HAP-1 (cell line): ENCODE measurements at places on chromosomes 4 and X.
A peak's percentile ranks its signal among the peaks of the same experiment; 100 is the strongest.

DNA sequence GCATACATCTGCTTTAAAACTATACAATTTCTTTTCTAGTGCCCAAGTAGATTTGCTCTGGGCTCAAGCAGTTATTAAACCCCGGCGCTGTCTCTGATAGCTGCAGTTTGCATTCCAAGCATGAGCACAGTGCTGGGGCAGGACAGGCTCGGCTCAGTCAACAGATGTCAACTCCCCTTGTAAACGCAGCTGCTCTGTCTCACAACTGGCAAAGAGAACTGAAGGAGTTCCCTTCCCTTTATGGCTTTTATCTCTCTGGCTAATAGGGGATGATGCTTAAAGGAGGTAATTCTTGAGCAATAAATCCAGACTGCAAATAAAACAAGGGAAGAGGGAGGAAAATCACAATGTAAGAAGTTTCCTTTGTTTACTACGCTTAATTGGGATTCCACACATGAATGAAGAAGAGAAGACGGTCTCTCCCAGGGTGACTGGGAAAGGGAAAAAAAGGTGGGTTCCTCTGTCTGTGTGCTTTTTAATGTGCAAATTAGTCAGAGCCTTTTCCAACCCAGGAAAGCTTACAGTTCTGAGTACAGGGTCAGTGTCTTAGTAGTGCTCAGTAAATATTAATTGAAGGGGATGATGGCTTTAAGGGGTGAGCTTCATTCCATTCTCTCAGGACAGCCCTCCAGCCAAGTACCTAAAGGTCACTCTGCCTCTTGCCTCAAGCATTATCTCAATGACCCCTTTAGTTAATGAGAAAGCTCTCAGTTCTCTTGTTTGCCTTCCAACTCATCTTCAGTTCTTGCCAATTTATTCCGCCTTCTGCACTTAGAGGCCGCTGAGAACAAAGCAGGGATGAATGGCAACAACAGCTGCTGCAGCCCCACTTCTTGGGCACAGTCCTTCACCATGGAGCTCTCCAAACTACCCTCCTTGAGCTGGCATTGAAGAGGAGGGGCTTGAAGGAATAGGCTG lies 155.7 kb upstream of the JADE1 start:
- DNase-seq = peak; percentile 18

GRCh38 chr4:41443340-41444079 lies 94.4 kb upstream of the LIMCH1 start:
- no peak for DNase-seq

GRCh38 chr4:2812612-2813354 lies 19.9 kb downstream of the SH3BP2 start:
- no peak for DNase-seq

DNA sequence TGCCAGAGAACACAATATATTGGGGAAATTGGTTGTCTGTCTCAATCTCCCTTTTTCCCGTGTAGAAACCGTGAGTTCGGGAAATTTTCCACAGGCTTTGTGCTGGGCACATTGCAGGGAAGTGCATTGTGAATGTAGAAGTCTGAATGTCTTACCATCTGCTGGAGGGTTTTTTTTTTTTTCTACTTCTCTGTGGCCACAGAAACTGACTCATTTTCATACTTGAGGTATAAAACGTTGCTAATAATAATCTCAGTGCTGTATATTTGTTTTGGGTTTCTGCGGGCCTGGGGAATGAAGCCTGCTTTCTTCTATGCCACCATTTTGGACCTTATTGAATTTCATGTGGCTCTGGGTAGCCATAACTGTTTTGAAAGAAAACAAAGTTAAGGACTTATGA lies 1001.2 kb downstream of the STIM2 start:
- DNase-seq = no peak

- DNase-seq = no peak
These were observed 60.6 kb downstream of the TNIP2 start for GRCh38 chr4:2695346-2696060.

GRCh38 chr4:41334182-41334581 lies 77.5 kb downstream of the UCHL1 start:
- DNase-seq = no peak

GRCh38 chrX:135585153-135585552 lies 64.7 kb downstream of the INTS6L start:
- DNase-seq = no peak

- peak; percentile 55 for DNase-seq
These were observed 7.0 kb downstream of the LRCH2 start for GRCh38 chrX:115226929-115227328.

- no peak for DNase-seq
These were observed 3.2 kb upstream of the UXT start for GRCh38 chrX:47662144-47662657.

- DNase-seq = peak; percentile 64
These were observed 27.3 kb downstream of the NELFA start for GRCh38 chr4:1981251-1982058.

DNA sequence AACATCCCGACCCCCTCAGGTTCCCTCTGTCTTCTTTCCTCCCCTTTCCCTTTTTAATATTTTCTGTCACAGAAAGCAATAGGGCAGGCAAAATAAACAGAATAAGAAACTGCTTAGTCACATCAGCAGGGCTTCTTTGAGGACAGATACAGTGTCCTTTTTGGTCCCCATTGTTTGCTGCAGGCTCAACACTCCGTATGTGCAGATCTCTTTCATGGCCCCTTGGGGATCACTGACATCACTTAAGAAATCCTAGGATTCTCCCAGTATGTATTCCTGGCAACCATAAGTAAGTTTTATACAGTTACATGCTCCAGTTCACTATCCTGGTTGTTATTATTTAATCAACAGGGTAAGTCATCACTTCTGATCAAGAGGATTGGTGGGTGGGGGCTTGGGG lies 448.0 kb downstream of the NKX6-1 start:
- no peak for DNase-seq

DNA sequence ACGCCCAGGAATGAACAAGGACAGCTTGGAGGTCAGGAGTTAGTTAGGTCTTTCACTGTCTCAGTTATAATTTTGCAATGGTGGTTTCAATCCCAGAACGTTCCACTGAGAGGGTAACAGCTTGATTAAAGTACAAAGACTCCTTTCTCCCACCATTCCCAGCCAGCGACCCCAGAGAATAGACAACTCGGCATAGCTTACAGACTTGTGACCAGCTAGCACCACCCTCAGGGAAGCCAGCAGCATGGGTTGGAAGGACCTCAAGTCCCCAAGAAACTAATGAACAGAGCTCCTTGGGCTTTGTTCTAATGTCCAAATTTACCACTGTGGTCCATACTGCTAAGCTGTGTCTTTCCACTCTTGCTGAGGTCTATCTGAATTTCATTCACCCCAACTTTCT lies 72.0 kb upstream of the MED14 start:
- no peak for DNase-seq

- no peak for DNase-seq
These were observed 156.7 kb upstream of the EOLA2 start for GRCh38 chrX:150094996-150095395.

DNA sequence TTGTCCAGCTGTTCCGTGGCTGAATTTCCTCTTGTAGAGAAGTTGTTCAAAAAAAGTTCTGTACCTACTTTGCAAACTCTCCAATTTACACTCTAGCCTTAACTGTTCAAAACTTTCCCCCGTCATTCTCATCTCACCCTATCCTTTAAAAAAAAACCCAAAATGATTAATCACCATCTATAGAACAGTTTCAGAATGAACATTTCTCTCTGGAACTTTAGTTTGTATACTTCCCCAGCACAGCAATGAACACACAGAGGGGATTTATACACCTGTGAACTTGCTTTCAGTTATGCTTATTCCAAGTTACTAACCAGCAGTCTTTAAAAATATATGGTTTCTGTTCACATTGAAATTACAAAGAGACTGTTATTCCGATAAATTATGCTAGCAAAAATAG lies 1.2 kb downstream of the GEMIN8 start:
- DNase-seq = no peak

- DNase-seq = peak; percentile 50
These were observed 178.8 kb downstream of the SNCA start for GRCh38 chr4:89657931-89658700.

DNA sequence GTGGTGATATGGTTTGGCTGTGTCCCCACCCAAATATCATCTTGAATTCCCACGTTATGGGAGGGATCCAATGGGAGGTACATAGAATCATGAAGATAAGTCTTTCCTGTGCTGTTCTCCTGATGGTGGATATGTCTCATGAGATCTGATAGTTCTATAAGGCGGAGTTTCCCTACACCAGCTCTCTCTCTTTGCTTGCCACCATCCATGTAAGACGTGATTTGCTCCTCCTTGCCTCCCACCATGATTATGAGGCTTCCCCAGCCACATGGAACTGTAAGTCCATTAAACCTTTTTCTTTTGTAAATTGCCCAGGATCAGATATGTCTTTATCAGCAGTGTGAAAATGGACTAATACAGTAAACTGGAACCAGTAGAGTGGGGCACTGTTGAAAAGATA lies 39.5 kb downstream of the HSD17B13 start:
- DNase-seq = no peak

DNA sequence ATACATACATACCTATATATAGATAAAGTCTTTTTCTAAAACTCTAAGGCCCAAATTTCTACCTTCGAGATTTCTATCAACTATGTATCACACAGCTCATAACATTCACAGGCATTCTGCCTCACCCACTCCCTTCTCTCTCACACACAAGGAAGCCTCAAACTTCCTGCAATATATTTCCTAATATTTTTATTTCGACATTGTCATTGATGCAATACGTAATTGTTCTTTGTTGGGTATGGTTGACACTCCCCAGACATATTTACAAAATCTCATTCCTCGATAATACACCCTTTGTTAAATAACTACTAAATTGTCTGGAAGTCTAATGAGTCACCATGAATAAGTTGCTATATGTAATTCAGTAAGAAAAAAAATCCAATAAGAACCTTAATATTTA lies 143.5 kb downstream of the HNRNPD start:
- no peak for DNase-seq

GRCh38 chr4:101981756-101982155 lies 191.2 kb downstream of the BANK1 start:
- no peak for DNase-seq

GRCh38 chrX:112857478-112857878 lies 16.8 kb upstream of the AMOT start:
- no peak for DNase-seq

- no peak for DNase-seq
These were observed 28.6 kb downstream of the CLNK start for GRCh38 chr4:10655968-10656367.

DNA sequence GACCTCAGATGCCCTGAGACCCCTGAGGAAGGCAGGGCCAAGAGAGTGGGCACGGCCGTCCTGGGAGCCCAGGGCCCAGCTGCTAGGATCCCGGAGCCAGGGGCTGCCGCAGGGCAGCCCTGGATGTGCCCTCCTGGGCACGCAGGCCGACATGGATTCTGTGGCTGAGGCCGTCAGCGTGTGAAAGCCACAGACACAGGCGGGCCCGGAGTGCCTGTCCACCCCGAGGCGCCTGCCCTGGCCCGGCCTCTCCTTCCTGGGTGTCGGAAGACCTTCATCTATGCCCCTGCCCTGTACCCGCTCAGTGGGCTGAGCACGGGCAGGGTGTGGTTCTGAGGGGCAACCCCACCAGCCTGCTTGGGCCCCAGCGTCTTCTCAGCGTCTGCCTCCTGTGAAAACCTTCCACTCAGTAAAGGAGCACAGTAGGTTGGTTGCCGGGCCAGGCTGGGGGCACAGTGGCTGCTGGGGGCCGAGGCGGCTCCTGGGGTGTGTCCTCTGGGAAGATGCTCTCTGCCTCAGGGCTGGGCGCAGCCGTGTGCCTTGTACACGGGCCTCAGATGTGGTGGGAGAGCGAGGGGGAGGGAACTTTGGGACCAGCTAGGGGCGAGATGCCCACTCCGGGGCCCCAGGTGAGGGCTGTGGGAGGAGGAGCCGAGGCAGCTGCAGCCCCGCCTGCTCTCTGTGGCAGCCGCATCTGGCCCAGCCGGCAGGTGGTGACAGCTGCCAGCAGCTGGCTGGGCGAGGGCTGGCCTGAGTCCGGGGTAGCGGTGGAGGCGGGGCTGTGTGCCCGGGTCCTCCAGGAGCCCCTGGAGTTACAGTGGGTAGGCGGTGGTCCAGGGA lies 20.8 kb downstream of the FGFRL1 start:
- no peak for DNase-seq

DNA sequence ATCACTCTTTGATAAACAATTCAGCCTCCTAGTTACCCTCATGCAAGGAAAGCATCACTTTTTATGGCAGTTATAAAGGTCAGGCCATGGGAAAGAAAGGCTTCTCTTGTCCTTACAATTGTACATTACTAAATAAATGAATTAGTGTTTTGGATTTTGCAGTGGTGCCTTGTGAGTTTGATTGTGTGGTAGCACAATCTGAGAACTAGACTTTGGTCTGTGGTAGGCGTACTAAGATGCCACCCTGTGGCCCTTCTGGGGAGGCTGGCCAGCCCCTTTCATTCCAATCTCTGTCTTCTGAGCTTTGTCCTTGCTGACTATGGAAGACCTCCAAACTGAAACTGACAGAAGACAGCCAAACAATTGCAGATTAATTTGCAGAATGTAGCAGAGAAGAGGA lies 14.6 kb upstream of the HNRNPD start:
- DNase-seq = no peak

DNA sequence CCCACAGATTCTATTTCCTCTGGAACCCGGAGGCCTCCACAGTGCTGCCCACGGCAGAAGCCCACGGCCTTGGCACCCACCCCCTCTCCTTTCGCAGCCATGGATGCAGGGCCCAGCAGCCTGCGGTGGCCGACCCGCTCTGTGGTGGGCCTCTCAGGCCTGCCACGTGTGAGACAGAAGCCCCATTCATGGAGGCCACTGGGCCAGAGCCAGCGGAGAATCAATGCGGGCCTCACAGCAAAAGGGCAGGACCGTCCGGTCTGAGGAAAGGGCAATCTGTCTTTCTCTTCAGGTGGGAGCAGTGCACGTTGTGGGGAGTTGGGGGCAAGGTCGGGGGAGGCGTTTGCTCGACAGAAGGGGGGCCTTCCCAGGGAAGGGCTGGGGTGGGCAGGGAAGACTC lies 8.4 kb upstream of the HAUS7 start:
- DNase-seq = no peak

DNA sequence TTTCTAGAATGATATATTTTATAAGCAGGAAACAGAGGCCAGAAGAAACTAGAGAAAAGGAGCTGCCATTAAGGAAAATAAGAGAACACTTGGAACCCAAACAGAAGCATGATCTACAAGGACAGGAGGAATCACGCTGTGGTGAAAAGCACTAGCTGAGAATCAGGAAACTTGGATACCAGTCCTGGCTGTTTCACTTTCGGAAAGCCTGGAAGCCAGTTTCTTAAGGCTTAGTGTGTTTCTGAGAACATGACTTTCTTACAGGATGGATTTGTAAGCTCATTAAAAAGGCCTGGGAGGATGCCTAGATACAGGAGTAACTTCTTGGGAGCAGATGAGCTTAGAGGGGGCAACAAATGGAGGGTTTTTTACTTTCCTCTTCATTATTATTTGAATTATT lies 36.9 kb downstream of the TLL1 start:
- no peak for DNase-seq
